Esophagus mucosa (tissue), 1 donor: ENCODE measurements at places on chromosomes 2 and 18. TPM values are rescaled to one million over a fixed set of nuclear protein-coding genes. Genes with fewer than 3 reads are reported as not detected.

SEPTIN10 gene
- total RNA-seq = 72.6 TPM

FOXI3 gene
- total RNA-seq = not detected

POTEI gene
- total RNA-seq = not detected

CLEC4F gene
- total RNA-seq = not detected

CEP68 gene
- total RNA-seq = 6.8 TPM

SPATS2L gene
- total RNA-seq = 51.0 TPM

PMAIP1 gene
- total RNA-seq = 11.6 TPM

GRCh38 chr2:38265461-38265860, 111.6 kb downstream of the ATL2 start:
- ATAC-seq = no peak

DNA sequence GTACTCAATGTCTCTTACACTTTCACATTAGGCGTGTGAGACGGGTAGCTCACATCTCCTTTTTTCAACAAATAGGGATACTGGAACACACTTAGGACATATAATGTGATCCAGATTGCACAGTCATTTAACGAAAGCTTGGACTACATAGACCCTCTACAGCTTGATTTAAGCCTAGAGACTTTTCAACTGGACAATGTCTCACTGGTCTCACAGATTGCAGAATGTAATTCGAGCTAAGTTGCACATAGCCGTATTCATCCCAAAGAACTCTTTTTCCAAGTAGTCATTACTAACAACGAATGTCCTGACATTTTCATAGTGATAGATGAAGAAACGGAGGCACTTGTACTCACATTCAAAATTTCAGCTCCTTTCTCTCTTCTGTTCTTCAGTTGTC, 612.1 kb downstream of the ZEB2 start:
- ATAC-seq = no peak

GRCh38 chr2:25000503-25001324, 29.0 kb upstream of the DNAJC27 start:
- ATAC-seq = no peak

DNA sequence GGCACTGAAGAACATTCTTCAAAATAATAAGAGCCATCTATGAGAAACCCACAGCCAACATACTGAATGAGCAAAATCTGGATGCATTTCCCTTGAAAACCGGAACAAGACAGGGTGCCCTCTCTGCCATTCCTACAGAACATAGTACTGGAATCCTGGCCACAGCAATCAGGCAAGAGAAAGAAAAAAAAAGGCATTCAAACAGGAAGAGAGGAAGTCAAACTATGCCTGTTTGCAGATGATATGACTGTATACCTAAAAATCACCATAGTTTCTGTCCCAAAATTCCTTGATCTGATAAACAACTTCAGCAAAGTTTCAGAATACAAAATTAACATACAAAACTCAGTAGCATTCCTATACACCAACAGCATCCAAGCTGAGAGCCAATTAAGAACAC, 119.5 kb upstream of the PARD3B start:
- no peak for ATAC-seq

GRCh38 chr2:206814498-206814897, 49.1 kb downstream of the FASTKD2 start:
- ATAC-seq = no peak
